Fibroblast of skin of left quadriceps (primary cell): ENCODE measurements at places on chromosomes 11 and 22.

DNA sequence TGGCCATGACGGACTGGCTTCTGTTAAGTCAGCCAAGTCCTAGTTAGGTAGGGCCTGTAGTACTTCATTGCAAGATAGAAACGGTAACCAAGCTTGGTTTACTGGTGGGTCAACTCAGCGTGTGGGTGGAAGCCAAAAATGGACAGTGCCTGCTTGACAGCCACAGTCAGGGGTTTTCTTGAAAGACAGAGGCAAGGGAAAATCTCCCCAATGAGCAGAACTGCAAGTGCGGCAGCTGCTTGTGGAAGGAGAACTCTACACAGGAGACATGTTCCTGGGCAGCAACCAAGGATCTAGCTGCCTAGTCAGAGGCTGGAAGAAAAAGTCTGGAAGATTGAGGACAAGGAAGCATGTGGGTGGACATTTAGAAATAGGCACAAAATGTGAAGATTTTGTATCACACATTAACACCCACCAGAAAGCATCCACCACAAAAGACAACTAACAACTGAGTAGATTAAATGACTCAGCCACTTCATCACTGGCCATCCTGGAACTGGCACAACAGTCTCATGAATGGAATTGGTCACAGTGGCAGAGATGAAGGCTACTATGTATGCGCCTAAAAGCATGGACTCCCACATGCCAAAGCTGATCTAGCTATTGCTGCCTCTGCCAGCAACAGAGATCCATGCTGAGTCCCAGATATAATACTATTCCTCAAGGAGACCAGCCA, 40.9 kb upstream of the SCUBE2 start:
- no peak for DNase-seq

DNA sequence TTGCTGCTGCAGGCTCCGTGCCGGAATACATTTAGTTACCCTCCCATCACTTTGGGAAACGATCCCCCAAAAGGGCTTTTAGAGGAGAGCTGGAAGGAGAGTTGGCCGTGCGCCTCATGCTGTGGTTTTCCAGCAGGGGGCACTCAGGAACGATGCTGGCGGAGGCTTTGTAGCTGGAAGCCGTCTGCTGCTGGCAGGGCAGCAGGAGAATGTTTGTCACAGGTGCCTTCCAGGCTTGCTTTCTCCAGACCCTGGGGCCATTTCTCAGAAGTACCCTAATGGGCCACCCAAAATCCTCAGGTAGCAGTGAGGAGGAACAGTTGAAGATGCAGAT, 30.0 kb upstream of the CABP7 start:
- peak; percentile 5 for DNase-seq

DNA sequence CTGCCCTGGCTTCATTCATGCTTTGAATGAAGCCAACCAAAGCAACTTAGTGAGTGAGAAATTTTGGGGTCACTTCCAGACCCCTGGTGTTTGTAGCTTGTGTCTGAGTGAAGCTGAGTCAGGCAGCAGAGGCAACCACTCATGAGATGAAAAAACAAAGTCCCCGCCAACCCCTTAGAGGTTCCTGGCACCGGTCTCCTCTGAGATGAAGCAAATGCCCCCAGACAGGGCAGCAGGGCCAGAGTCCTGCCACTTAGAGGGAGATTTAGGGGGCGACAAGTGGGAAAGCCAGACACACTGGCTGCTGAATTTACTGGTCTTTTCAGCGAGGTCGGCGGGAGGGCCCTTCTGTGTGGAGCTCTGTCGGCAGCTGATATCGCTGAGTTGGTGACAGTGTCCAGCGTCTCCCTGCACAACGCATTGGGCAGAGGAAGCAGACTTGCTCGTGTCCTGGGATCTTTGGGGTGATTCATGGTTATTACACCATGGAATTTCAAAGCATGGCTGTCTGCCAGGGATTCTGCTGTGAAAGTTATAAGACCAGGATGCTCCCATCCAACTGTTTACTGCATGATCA, 482.6 kb downstream of the MIAT start:
- peak; percentile 67 for DNase-seq

GRCh38 chr11:33944693-33945424, 53.0 kb upstream of the LMO2 start:
- DNase-seq = no peak

DNA sequence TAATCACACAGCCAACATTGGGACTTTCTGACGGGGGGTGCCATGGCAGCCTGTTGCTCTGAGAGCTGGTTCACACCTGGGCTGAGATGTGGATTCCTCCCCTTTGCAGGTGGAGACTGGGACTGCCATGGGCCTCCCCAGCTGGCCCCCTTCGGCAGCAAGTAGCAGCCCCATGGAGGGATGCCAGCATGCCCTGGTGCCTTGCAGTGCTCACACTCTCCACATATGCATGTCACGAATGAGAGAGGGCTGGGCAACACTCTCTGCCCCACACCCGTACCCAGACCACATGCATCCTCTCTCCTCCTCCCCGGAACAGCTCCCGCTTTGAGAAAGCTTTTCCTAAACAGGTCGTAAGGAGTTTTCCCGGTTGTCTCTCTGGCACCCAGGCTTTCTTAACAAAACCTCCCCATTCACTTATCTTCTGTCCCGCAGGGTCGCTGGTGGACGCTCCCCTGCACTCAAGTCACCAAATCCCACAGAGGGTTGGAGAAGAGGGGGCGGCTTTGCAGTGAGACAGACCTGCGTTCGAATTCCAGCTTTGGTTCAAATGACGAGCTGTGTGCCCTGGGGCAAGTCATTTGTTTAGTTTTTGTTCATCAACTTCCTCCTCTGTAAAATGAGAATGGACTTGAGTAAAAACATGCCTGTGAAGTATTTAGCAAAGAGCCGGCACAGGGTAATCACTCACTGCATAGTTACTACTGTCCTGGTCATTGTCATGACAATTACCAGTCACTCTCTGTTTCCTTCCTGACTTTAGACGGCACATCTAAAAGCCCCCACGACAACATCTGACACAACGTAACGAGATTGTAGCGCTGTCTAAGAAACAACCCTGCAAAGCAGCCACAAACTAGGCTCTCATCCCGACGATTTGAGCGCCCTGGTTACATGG, 231.3 kb upstream of the B3GAT1 start:
- no peak for DNase-seq

- no peak for DNase-seq
Measured at GRCh38 chr11:129840236-129840635, 24.6 kb downstream of the TMEM45B start.

- DNase-seq = no peak
Measured at GRCh38 chr22:20127869-20128618, 3.6 kb upstream of the ZDHHC8 start.

DNA sequence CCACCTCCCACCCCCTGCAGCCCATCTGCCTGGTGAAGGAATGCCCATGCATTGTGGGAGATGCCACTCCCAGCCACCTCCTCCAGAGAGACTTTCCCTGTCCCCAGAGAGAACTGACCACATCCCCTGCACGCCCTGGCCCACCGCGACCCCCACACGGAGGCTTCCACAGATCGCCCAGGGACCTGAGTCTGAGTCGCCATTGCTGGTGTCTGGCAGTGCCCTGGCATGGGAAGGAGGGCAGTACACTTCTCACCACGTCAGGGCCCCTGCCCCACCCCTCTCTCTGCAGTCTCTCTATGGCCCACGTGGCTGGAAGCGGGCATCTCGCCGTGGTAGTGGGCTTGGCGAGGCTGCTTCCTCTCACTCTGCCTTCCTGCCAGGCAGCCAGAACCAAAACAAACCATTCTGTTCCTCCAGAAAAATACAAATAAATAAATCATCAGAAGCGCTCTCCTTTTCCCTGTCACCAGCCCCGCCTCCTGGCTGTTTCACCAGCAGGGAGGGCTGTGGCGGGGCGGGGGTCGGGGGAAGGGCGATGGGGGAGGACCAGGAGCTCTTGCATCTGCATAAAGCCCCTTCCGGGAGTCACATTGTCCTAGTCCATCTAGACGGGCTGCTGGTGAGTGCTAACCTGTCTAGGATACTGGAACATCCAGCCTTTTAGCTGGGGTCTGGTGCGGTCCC, 20.9 kb downstream of the SHISAL1 start:
- DNase-seq = no peak

GRCh38 chr22:44279069-44279360, 33.7 kb downstream of the SHISAL1 start:
- no peak for DNase-seq

DNA sequence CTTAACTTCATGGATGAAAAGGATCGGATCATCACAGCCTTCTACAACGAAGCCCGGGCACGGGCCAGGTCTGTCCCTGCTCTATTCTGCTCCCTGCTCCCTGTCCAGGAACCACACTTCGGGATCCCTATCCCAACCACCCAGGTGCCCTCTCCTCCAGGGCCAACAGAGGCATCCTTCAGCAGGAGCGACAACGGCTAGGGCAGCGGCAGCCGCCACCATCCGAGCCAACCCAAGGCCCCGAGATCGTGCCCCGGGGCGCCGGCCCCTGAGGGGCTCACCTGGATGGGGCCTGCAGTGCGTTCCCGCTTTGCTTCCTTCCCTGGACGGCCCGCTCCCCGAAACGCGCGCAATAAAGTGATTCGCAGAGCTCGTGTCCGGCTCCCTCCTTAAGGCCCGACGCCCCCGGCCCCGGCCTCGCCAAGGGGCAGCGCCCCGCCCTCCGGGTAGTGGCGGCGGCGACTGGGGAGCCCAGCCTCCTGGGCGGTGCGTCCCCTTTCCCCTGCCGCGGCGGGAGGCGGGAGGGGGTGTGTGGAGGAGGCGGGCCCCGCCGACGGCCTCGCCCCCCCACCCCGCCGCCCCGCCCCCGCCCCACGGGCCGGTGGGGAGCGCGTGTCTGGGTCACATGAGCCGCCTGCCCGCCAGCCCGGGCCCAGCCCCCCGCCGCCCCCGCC, at the start of gene VEGFB:
Gene VEGFB (plus strand): TSS at position 672 of the 674 bp plus-strand sequence. CDS start 250 bp downstream, outside the sequence.
- DNase-seq = no peak

DNA sequence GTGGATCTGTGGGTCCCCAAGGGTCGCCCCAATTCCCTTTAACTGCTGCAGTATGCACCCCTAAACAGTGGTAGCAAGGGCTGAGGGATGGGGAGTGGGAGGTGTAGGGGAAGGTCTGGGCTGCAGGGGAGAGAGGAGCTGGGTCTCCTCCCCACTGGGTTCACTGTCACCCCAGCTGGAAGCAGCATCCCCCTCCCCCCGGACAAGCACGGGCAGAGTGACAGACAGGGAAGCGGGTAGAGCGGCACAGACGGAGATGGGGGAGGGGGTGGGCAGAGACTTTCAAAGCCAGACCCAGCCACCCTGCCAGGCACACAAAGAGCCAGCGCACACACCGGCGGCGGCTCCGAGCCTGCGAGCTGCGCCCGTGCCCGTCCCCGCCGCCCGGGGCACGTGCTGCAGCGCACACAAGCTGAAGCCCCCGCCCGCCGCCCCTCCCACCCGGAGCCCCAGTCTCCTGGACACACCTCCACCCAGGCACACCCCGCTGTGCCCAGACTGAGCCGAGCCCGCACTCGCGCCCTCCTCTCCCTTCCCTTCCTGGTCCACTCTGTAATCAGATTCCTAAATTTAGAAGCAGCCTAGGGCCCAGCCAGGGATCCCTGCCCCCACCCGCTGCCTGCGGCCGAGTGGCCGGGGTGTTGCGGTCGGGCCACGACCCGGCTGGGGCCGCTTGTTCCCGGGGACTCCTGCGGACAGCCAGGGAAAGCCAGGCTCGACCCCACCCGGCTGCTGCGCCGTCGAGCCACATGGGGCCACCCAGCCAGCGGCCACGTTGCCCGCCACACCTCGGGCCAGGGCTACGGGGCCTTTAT, 935 bp upstream of the RCOR2 start:
- no peak for DNase-seq

DNA sequence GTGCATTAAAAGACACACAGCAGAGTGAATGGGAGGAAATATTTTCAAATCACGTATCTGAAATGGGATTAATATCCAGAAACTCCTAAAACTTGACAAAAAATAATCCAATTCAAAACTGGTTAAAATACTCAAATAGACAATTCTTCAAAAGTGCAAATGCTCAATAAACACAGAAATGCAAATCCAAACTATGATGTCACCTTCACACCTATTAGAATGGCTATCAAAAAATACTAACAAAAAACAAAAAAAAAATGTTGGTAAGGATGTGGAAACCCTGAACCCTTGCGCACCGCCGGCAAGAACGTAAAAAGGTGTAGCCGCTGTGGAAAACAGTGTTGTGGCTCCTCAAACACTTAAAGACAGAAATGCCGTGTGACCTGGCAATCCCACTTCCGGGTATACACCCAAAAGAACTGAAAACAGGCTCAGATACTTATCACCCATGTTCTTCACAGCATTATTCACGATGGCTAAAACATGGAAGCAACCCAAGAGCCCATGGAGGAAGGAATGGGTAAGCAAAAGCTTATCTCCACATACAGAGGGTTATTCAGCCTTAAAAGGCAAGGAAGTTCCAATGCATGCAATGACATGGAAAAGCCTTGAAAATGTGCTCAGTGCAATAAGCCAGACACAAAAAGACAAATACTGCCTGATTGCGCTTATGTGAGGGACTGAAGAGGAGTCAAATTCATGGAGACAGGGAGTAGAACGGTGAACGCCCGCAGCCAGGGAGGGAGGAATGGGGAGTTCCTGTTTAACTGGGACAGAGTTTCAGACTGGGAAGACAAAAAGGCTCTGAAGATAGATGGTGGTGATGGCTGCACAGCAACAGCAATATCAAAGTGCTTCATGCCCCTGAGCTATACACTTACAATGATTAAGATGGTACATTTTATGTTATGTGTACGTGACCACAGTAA, 19.6 kb downstream of the BRD1 start:
- DNase-seq = no peak

DNA sequence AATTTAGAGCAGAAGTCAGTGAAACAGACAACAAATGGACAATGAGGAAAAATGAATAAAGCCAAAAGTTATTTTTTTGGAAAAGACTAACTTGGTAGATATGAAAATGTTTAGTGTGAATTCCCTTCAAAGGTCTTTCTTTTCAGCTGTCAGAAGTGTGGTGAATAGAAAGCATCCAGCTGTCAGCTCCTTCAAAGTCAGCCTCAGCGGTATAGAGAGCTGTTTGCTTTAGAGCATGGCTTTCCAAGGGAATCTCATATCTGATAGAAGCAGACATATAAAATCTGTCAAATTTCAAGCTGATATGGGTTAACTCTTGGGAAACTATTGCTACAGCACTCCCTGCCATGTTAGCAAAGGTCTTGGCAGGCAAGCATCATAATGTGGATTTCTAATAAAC, 309.3 kb downstream of the CASP12 start:
- no peak for DNase-seq
